BJ (cell line): ENCODE measurements at places on chromosomes 6 and 20. TPM values are rescaled to one million over a fixed set of nuclear protein-coding genes. Genes with fewer than 3 reads are reported as not detected.

DNA sequence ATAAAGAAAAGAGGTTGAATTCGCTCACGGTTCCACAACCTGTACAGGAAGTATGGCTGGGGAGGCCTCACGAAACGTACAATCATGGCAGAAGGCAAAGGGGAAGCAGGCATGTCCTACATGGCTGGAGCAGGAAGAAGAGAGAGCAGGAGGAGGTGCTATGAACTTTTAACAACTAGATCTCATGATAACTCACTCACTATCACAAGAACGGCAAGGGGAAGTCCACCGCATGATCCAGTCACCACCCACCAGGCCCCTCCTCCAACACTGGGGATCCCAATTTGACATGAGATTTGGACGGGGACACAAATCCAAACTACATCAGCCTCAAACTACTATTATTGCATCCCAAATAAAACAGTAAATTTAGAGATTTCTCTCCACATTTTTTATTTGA lies 53.6 kb upstream of the CST7 start:
- DNase-seq: no peak

GRCh38 chr6:16836144-16836981 lies 75.1 kb upstream of the ATXN1 start:
- peak; percentile 4 for DNase-seq

GRCh38 chr20:54272901-54273488 lies 65.1 kb downstream of the PFDN4 start:
- no peak for DNase-seq

GRCh38 chr6:39428816-39429215 lies 106.3 kb upstream of the KCNK16 start:
- no peak for DNase-seq

DNA sequence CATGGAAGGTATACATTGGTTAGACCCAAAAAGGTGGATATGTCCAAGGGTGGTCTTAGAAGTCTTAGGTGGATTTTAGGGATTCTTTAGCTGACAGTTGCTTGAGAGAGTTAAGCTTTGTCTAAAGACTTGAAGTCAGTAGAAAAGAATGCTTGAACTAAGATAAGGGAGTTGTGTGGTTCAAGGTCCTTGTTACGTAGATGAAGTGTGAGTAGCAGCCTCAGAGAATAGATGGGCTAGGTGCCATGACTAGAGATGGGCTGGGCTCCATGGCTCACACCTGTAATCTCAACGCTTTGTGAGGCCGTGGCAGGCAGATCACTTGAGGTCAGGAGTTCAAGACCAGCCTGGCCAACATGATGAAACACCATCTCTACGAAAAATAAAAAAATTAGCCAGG lies 1.7 kb downstream of the SHLD1 start:
- DNase-seq: no peak

DNA sequence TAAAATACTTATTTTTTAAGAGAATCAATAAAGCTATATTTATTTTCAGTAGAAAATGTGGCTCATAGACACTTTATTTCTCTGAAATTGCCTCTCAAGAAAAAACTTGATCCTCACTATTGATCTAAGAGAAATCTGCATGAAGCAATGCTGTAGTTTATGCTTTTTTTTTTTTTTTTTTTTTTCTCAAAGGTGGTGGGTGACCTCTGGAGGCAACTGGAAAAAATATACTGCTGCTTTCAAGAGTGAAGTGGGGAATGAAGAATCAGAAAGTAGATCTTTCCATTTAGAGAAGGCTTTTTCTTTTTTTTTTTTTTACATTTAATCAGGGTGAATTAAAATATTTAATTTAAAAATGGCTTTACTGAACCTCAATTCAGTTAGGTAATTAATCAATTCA lies 169.3 kb downstream of the SLC16A10 start:
- no peak for DNase-seq

DNA sequence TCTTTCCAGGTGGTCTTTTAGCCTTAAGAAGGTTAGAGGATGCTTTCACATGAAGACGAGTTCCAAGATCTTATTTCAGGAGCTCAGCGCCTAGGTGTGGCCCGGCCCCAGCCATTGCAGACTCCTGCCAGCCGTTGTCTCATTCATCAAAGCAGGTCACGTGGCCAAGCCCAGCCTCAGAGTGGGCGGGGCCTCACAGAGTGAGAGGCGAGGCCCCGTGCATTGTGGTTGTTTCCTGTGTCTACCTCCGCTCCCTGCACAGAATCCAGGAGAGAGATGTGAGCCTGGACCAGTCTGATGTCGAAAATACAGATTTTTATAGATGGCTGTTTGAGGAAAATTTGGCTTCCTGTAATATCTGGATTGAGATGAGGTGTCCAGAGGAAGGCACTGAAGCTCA lies 49.2 kb upstream of the CST5 start:
- DNase-seq: no peak

GRCh38 chr6:127566651-127567050 lies 10.3 kb upstream of the C6orf58 start:
- no peak for DNase-seq

- DNase-seq: no peak
These were observed 44.5 kb upstream of the DSE start for GRCh38 chr6:116326181-116326671.

DNA sequence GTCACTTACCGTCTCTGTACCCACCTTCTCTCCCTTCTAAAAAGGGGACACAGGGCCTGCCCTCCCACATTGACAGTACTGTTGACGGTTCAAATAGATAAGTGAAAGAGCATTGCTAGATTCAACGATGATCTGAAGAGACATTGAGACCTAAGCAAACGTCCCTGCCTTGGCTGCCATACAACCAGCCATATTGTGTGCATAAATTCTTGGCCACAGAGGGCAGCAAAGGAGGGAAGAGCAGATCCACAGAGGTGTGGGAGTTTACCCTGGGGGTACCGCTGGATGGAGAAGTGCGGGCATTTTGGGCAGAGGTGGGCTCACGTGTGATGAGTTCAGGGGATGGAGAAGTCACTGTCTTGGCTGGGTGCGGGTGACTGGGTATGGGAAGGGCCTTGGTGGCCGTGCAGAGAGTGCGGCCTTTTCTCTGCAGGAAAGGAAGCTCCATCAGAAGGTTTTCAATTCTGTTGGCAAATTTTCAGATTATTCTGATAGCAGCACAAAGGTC lies 85.6 kb downstream of the POPDC3 start:
- no peak for DNase-seq

Gene WFDC11
- polyA plus RNA-seq: not detected in 2 replicates

Gene SOX18
- polyA plus RNA-seq: not detected in 2 replicates

Gene VGLL2
- polyA plus RNA-seq: not detected in 2 replicates

Gene FAM217A
- not detected in 2 replicates for polyA plus RNA-seq

Gene CCR6
- polyA plus RNA-seq: not detected in 2 replicates

Gene HTR1E
- polyA plus RNA-seq: not detected in 2 replicates
